Activated naive CD8-positive, alpha-beta T cell treated with anti-CD3 and anti-CD28 coated beads, Interleukin-2, amount 50 U/mL, for 16 hours (primary cell): ENCODE measurements at places on chromosomes 7 and 10.

DNA sequence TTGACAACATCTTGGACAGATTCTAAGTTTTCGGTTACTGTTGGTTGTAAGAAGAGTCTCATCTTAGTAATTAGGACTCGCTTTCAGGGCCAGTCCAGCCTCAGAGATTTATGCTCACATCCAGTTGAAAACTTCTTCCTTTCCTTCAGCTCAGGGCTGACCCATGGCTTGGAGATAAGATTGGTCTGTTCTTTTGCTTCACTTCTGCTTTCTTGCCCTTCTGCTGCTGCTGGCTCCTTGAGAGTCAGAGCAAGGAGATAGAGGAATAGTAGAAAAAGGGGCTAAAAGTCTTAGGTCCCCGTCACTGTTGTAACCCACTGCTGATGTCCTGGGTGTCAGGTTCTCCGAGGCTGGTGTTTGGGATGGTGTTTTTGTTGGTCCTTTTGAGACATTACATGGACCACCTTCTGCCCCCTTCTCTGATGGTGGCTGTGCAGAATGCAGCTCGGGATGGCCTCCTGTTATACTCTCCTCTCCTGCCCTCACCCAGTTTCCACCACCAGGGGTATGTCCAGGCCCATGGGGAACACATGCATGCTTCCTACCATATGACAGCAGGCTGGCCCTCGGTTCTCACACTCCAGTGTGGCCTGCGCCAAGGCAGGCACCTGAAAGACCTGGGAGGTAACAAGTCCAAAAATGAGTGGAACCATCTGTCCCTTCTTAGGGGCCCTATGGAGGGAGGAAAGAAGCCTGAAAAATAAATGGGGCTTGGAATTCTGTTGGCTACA is 67.8 kb upstream of the PCBD1 start:
- DNase-seq = no peak

DNA sequence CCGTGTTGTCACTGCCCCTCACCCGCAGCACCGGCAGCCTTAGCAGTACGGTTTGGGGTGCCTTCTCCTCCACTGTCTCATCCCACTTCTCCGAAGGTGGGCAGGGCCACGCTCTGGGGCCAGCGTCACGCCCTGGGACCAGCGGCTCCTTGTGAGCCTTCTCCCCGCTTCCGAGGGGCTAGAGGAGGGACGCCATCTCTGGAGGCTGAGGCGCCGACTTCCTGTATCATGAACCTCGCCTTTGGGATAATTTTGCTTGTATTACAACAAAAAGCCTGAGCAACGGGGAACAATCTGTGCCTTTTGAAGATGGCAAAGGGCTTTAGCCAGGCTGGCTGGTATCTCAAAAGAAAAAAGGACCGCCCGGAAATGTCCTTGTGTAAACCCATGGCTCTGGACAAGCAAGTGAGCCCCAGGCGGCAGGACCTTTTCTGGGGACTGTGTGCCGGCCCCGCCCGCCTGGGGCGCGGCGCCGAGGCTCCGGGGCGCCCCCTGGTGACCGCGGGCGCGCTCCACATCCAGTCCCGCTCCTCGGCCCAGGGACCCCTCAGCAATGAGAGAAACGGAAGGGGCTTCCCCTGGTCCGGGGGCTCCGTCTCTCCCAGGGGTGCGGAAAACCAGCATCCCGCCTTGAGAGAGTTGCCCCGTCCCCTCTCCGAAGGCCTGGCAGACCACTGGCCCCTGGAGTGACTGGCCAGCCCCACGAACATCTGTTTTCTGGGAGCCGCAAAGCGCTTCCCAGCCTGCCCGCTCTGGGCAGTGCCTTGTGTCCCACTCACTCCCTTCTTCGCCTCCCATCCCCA is 3.8 kb downstream of the DEPP1 start:
- peak; percentile 40 for DNase-seq

- no peak for DNase-seq
These were observed 44.7 kb upstream of the ZEB1 start for GRCh38 chr10:31274310-31274709.

DNA sequence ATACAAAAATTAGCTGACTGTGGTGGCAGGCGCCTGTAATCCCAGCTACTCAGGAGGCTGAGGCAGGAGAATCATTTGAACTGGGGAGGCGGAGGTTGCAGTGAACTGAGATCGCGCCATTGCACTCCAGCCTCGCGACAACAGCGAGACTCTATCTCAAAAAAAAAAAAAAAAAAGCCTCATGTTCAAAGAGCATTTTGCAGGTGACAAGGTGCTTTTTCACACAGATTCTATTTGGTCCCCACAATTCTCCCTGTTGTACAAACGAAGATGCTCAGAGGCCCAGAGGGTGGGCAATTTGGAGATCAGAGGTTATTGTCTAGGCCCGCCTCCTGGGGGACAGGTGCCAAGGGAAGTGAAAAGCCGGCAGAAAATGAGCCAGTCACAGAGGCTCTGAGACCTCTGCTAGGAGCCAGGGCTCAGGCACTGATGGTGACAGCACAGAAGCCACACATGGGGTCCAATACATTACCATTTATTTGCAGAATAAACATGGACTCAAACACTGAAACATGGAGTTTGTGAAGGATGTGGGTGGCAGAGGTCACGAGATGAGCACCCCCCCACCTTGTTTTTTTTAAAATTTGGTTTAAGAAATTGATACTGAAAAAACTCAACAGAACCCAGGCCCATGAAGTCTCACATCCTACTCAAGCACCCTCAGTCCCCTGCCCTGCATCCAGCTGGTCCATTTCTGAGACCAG is 882 bp upstream of the GAL3ST4 start:
- no peak for DNase-seq

- no peak for DNase-seq
These were observed 30.5 kb upstream of the MNX1 start for GRCh38 chr7:157041004-157041403.

- DNase-seq = no peak
These were observed 18.7 kb downstream of the CNPY1 start for GRCh38 chr7:155527664-155528063.

DNA sequence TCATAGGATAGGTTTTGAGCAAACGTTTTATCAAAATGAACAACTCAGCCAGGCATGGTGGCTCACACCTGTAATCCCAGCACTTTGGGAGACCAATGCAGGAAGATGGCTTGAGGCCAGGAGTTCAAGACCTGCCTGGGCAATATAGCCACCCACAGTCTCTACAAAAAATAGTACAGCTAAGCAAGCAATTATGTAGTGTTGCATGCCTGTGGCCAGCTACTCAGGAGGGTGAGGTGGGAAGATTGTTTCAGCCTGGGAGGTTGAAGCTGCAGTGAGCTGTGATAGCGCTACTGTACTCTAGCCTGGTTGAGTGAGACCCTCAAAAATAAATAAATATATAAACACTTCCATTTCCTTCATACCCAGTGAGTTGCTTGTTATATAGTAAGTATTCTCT is 67.1 kb downstream of the LSMEM1 start:
- no peak for DNase-seq
